Activated CD4-positive, alpha-beta T cell treated with anti-CD3 and anti-CD28 coated beads, Interleukin-2, amount 50 U/mL, for 4 hours (primary cell): ENCODE measurements at places on chromosomes 4 and X.

- no peak for DNase-seq
These were observed 13.3 kb upstream of the VAMP7 start for GRCh38 chrX:155867821-155868220.

GRCh38 chr4:8334786-8335460 lies 65.4 kb downstream of the HTRA3 start:
- DNase-seq, result no peak

DNA sequence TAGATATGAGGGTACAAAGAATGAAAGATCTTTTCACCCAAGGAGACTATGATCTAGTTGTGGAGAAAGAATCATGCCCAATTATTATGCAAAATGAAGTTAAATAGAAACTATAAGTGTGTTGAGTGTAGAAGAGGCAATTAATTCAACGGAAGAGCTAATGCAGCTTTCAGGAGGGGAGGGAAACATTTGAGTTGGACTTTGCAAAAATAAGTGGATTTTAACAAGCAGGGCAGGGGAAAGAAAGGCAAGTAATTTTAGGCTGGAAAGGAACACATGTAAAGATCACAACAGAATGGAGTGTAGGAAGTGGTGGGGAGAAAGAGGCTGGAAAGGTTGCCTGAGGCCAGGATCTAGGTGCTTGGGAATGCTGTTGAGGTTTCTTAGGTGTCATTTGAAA lies 44.1 kb downstream of the KLHL15 start:
- DNase-seq, result no peak

GRCh38 chrX:151870602-151871001 lies 42.1 kb upstream of the MAGEA4 start:
- DNase-seq, result no peak

DNA sequence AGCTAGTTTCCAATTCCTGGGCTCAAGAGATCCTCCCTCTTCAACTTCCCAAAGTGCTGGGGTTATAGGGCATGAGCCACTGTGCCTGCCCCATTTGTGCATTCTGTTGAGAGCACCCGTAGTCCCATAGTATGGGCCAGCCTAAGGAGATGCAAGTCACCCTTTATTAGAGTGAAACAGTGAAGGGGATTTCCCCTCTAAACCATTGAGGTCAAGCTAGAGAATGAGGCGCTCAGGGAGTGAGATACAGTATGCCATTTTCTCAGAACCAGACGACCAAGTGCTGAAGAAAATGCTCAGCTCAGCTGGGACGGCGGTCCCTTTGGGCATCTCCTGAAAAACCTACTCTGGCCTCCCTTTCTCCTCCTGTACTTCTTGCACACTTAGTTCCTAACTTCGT lies 18.7 kb downstream of the RNF4 start:
- DNase-seq, result no peak

DNA sequence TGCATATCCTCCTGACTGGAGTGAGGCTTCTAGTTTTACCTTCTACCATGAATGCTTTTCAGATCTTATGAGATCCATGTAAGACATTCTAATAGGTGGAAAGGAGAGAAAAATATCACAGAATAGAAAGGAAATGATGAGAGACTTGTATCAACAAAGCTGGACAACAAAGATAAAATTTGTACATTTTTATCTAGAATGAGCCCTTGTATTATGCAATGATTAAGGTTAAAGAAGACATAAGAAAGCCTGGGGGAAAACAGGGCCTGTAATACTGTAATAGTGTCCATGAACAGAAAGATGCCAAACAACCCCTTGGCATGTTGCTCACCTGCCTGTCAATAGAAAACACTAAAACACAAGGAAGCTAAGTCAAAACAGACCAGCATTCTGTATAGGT lies 44.2 kb upstream of the SCRG1 start:
- no peak for DNase-seq

GRCh38 chr4:185215261-185215660 lies 5.9 kb downstream of the SNX25 start:
- DNase-seq, result no peak

GRCh38 chr4:181502611-181503010 lies 740.6 kb upstream of the TENM3 start:
- no peak for DNase-seq

DNA sequence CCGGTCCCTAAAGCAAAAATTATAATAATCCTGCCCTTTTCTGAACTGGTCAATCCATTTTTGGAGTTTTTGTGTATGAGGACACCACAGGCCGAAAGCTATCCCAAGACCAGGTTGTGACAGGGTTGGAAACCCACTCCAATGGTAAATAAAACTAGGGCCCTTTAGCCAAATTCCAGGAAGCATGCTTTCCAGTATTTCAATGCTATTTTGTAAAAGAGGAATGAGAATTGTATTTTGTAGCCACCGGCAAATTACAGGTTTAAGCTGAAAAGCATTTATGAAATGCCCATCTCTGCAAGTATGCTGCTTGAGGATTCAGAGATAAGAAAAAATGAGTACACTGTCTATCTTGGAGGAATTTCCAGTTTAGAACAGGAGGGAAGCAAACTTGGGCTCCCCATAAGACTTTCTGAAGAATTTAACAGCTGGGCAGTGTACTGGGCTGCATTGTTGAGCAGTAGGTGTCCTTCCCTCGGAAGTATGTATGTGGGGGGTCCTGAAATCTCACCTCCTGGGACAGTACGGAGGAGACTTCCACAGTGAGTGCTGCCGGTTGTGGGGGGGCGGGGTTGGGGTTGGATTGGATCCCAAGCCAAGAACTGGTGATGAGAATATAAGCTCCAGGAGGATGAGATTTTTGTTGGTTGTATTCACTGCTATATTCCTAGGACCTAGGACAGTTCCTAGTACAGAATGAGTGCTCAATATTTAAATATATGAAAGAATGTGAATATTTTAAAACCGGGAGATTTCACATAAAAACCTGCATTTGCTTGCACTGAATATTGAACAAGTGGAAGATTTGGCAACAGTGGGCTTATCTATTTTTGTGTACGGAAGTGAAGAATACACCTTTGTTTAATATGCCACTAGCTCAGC lies 26.8 kb downstream of the OCIAD2 start:
- no peak for DNase-seq

DNA sequence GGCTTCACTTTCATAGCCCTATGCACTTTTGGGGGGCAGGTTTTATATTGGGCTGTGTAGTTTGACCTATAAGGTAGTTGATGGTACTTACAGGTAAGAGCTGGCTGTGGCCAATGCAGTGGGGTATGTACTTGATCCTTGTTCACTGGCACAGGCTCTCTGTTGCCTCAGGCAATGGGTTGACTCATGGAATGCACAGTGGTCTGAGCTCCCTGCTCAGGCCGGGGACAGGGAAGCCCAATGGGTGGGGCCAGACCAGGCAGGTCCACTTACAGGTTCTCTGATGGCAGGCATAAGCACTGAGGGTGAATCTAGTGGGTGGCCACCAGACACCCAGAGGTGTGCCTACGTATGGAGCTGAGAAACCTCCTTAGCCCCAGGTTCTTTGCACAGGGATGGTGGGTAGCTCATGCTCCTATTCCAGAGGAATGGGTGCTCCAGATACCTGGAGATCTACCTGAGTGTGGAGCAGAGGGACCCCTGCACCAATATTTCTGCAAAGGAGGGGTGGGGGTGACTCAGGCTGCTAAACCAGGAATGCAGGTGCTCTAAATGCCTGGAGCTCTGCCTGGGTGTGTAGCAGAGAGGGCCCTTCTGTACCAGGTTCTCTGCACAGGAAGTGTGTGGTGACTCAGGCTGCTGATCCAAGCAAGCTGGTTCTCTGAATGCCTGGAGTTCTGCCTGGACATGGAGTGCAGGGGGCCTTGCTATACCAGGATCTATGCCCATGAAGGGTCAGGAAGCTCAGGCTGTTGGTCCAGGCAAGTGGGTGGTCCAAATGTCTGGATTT lies 52.3 kb downstream of the IL1RAPL2 start:
- DNase-seq, result no peak

DNA sequence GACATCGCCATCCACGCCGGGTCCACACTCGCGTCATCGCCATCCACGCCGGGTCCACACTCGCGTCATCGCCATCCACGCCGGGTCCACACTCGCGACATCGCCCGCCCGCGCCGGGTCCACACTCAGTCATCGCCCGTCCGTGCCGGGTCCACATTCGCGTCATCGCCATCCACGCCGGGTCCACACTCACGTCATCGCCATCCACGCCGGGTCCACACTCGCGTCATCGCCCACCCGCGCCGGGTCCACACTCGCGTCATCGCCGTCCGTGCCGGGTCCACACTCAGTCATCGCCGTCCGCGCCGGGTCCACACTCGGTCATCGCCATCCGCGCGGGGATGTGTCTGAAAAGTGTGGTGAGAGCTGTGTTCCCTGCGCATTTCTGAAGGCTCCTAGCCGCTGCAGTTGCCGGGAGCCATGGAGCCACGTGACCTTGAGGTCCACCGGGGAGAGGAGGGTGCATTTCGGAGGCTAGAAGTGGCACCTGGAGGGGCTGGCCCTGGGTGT lies 17.3 kb downstream of the PCGF3 start:
- DNase-seq, result no peak

DNA sequence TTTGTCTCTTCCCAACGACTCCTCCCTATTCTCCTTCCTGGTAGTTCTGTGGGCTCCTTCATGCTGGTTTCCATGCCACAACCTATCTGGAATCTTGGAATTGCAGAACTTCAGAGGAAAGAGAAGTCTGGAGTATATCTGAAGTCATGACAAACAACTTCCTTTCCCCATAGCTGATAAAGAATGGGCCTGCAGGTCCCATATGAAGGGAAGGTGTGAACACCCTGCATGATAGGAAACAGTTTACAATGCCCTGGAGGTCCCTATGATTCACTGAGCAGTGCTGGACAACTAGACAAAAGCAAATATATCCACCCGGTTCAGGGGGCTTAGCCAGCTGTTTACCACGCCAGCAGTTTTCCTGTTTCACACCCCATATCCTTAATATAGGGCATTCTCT lies 19.4 kb downstream of the FAM9C start:
- DNase-seq, result no peak

DNA sequence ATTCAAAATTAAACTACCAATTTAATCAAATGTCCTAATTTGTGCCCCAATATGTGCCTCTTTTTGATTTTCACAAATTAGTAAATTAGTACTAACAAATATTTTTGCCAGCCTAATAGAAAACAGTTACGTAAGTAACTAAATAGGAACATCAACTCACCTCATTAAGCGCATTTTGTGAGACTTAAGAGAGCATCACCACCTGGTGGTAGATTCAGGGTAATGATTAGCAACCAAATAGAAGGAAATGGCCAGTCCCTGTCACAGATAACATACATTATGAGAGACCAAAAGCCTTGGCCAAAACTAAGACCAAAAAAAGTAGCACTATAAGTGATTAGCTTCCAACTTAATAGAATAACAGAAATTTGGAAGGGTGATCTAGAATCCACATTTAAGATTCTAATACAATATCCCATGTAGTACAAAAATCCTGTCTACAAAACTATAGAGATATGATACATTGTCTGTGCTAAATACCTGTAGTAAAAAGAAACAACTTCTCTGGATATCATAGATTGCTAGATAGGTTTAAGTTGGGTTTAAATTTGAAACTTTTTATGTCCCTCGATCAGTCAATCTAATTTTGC lies 46.7 kb downstream of the C4orf46 start:
- no peak for DNase-seq

GRCh38 chr4:42302348-42302747 lies 94.9 kb upstream of the SHISA3 start:
- no peak for DNase-seq
